HFFc6 (cell line): ENCODE measurements at places on chromosomes 16 and 17.

DNA sequence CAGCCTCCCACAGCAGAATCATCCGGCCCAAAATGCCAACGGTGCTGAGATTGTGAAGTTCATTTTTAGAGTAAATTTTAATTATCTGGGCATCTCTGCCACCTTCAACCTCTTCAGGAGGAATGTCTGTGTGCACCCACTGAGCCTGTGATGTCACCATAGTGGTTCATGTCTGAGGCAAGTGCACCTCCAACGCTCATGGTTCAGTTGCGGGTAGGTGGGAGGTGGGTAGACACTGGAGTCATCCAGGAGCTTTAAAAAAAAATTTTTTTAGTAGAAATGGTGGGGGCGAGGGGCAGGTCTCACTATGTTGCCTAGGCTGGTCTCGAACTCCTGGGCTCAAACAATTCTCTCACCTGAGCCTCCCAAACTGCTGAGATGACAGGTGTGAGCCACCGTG is 1.9 kb downstream of the FLYWCH1 start:
- no peak for DNase-seq

GRCh38 chr16:12426122-12426521 is 377.6 kb downstream of the CPPED1 start:
- DNase-seq = peak; percentile 3

DNA sequence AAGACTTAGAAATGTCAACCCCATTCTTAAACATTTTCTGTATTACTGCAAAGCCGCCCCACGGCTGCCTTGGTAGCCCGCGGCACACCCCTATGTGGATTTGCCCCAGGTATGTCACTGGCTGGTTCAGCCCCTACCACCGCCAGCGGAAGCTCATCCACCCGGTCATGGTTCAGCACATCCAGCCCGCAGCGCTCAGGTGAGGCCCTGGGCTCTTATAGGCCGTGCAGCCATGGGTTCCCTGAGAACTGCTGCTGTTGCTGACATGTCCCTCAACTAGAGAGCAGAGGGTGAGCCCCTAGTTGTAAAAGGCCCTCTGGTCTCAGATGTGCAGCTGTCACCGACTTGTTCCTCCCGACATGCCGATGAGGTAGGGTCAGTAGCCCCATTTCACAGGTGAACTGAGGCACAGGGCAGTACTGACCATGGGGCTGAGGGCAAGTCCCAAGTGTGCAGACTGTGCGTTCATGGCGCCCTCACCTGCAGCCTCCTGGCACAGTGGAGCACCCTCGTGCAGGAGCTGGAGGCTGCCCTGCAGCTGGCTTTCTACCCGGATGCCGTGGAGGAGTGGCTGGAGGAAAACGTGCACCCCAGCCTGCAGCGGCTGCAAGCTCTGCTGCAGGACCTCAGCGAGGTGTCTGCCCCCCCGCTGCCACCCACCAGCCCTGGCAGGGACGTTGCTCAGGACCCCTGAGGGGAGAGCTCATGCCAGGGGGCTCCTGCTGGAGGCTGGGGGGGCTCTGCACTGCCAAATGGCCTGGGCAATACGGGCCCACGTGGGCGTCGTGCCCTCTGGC is 8.7 kb downstream of the CYBC1 start:
- DNase-seq = no peak

GRCh38 chr17:9763643-9764042 is 27.7 kb downstream of the DHRS7C start:
- no peak for DNase-seq

DNA sequence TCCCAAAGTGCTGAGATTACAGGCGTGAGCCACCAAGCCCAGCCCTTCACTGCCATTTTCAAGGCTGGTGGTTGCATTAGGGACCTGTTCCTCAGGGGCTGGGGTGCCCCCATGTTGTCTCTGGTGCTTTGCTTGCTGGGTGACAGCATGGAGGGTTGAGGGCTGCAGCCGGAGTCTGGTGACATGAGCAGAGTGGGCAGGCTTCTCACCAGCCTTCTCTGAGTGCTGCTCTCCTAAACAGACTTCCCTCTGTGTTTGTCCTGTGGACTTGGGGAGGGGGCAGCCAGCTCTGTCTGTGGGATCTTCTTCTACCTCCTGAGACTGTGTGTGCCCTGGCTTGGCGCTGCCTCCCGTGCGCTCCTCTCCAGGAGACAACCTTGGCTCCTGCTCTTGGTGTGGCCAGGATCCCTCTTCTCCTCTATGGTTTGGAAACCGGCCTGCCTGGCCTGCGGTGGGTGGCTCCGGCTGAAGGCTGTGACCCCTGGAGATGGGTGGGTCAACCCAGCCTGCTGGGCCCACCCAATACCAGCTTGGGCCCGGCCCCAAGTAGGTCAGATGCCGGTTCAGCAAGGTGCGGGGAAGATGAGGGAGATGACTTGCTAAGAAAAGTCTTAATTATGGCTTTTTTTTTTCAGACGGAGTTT is 72.1 kb downstream of the PDPK1 start:
- no peak for DNase-seq

GRCh38 chr16:3949287-3949686 is 68.8 kb upstream of the CREBBP start:
- DNase-seq = no peak

DNA sequence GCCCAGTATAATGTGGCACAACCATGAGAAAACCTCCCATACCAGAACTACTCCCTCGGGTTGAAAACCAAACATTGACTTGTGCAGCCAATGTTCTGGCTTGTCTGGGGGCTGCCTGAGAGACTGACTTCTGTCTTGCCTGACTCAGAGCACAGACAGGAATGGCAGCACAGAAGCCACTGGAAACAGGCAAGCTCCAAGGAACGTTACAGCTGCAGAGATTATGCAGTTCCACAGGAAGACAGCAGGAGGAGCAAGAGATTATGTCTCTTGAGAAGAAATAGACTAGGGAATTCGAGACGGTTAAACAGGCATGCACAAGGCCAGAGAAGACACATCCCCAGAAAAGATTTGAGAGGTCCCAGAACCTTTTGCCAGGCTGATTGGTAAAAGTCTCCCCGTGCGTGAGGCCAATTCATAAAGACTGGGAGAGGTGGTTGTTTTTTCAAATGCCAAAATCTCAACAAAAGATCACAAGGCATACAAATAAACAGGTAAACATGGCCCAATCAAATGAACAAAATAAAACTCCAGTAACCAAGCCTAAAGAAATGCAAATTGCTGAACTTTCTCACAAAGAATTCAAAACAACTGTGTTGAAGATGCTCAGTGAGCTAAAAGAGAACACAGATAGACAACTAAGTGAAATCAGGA is 90.6 kb upstream of the CDH5 start:
- DNase-seq = peak; percentile 76

DNA sequence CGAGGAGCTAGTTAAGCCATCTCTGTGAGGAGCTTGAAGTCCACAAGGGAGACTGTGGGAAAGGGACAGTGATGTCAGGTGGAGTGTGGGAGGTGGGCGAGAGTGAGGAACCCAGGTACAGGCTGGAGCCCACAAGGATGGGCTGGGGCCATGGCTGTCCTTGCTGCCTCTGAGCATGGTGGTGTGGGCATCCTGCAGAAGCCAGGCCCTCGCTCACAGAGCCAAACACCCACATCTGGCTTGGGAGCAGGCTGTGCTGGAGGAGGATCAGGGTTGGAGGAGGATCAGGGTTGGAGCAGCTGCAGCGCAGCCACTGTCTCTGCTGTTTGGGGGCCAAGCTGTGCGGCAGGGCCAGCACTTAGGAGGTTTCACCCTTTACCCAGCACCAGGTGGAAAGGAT is 58.2 kb upstream of the ENPP7 start:
- DNase-seq = no peak

- no peak for DNase-seq
These were observed 116.9 kb upstream of the CLEC3A start for GRCh38 chr16:77905374-77905920.
